ENCODE measurements at places on chromosomes 5 and 9.

DNA sequence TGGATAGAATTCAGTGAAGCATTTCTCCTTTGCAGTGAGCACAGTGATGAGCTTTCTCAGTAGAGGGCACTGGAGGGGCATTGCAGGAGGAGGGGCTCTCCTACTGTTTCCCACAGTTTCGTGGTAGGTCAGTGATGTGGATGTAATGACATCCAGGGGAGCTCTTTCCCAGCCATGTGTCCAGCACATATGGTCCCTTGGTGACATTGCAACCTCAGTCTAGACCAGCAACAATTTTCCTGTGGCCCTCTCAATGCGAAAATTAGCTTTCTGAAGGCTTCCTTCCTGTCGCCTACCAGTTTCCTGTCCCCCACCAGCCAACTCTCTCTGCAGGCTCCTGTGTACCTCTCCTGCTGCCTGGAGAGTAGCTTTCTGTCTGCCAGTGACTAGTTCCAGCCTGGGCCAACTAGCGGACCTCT is 6.9 kb upstream of the PDCL start:
- DNase-seq, result no peak

DNA sequence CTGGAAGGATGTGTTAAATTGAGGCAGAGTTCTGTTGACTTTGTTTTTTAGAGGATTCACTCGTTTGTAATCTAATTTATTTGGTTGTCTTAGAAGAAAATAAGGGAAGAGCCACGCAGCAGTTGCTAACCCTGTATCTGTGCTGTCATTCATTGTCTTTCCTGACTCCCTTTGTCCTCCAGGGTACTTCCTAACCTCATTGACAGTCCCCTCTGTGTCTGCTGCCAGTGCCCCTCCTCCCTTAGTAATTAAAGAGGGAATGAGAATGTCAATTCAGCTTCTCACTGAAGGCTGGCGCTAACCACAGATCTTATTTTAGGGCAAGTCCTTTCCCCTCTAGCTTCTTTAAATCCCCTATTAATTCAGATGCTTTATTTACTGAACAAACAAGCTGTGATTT is 84.0 kb downstream of the MAST4 start:
- DNase-seq, result no peak

DNA sequence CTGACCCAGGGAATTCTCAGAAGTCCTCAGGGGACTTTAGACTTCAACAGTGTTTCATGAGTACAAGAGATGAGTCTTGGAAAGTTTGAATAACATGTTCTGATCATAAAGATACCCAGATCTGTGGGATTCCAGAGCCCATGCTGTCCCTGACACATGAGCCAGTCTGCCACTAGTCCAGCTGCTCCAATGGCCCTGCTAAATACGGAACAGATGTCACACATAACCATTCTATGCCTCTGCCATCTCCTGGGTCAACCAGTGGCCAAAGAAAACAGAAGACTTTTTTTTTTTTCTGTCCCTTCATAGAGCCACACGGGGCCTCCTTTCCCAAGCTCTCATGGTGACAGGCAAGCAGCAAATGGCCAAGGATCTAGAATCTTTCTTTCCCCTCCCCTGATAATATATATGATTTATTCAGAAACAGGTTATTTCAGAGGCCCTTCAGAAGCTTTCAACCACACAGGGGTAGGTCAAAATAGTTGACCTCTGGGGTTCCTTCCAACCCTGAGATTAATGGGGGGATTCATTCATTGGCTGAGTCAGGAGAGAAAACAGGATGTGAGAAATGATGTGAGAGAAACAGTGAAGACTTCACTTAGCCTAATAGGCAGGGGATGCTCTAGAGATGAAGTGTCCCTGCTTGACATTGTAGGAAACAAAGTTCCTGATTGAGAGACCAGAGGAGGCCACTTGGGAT is 367.7 kb downstream of the CDK5RAP2 start:
- DNase-seq, result no peak

- no peak for DNase-seq
Observed at GRCh38 chr5:79827159-79827629, 137.6 kb downstream of the CMYA5 start.

DNA sequence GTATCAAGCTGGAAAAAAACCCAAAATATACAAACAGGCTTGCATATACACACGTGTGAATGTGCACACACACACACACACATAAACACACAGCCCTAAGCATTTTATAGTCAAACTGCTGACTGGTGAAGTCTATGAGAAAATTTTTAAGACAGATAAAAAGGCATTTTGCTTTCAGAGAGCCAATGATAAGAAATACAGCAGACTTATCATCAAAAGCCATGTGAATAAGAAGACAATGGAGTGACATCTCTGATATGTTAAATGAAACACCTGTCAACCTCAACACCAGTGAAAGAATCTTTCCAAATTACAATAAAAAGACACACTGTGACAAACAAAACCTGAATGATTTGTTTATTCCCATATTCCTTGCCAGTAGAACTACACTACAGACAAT is 233.3 kb downstream of the CDH9 start:
- no peak for DNase-seq

- DNase-seq, result no peak
Observed at GRCh38 chr9:114592356-114592755, 4.8 kb downstream of the ATP6V1G1 start.

GRCh38 chr9:68631811-68632210 is 73.2 kb upstream of the PIP5K1B start:
- no peak for DNase-seq

GRCh38 chr5:96147866-96148265 is 186.2 kb upstream of the ELL2 start:
- DNase-seq, result no peak

- no peak for DNase-seq
Observed at GRCh38 chr9:113724202-113724601, 151.9 kb upstream of the ZNF618 start.

DNA sequence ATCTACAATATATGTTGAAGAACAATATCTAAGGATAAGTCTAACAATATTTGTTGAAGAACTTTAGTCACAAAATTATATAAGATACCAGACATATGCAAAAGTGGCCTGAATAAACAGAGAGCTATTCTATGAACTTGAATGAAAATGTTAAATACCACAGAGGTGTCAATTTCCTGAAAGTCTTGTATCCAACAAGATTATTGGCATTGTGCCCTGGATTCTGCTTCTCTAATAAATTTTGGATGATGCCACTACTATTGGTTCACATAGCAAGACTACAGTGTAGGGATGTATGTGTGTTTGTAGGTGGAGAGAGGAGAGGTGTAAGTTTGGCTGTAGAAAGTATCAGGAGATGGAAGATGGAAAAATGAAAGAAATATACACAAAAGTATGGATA is 731.8 kb upstream of the RGMB start:
- DNase-seq, result no peak

- DNase-seq, result no peak
Observed at GRCh38 chr5:132019337-132019736, 7.9 kb upstream of the ACSL6 start.

DNA sequence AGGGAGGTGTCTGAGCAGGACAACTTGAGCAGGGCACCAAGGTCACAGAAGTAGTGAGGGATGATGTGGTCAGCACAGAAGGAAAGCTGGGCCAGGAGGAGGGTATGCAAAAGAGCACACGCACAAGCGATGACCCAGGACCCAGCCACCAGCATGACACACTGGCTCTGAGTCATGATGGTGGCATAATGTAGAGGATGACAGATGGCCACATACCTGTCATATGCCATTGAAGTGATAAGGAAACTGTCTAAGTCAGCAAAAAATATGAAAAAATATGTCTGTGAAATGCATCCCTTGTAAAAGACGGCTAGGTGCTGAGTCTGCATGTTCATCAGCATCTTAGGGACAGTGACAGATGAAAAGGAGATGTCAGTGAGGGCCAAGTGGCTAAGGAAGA is 380 bp downstream of the OR1J1 start:
- DNase-seq, result no peak

DNA sequence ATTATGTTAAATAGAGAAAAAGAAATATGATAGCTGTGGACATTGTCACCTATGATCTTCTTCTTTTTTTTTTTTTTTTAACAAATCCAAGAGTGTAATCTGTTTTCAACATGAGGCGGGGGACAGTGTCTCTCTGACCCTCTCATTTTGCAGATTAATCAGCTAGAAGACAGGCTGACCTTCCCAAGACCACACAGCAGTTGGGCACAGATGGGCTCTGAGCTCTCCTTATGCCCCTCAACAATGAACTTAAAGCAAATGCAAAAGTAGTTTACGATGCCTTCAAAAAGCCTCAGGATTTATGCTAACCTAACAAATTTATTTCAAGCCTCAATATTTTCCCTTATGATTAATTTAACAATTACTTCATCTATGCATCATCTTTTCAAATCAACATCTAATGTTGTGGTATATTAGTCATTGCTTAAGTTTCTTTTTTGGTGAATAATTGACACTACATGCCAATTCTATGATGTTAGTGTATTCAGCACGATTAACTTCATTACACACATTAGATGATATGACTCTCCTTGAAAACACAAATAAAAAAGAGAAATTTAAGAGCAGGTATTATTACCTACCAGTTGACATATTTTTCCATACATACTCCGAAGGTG is 7.4 kb downstream of the NFIL3 start:
- no peak for DNase-seq

- DNase-seq, result no peak
Observed at GRCh38 chr5:25095261-25095660, 450.5 kb upstream of the CDH10 start.

- no peak for DNase-seq
Observed at GRCh38 chr5:22223079-22223478, 630.1 kb downstream of the CDH12 start.

DNA sequence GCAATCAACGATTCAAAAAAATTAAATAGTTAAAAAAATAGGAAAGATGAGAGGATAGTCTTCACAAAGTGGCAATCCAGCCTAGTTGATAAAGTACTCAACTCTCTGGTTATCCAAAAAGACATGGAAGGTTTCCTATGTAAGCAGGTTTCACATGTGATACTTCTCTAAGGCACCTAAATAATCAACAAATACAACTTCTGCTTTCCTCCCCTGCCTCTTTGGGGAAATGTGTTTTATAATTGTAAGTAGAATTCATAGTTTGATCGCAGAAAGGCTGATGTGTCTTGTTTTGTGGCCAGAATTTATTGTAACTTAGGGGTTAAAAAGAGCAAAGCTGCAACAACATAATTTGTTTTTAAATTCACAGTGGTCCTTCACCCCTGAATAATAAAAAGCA is 855.5 kb upstream of the DMAC1 start:
- no peak for DNase-seq

DNA sequence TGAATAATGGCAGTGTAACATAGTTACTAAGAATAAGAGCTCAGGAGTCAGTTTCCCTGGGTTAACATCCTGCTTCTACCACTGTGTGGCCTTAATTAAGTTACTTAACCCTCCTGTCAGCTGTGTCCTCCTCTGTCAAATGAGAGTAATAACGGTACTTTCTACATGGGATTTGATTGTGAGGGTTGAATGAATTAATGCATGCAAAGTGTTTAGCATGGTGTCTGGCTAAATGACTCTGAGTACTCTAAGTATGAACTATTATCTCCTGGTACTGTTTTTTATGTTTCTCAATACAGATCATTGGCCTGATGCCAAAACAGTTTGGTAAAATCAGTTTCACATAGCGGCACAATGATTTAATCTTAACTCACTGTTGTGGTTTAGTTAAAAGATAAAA is 19.6 kb downstream of the ZNF131 start:
- no peak for DNase-seq

DNA sequence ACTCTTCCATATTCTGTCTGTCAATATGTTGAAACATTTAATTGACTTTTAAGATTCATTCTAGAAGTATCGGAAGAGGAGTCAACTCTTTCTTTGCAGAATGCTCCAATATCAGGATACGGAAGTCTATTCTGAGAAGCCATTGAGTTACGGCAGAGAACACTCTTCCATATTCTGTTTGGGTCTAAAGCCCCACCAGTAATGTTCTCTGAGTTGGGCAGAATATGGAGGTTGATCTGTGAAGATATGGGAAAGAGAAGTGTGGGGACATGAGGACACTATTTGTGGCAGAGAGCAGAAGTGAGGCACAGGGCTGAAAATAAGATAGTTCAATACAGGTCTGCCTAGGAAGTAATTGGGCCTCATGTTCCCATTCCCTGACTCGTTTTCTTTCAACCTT is 300.0 kb downstream of the DIRAS2 start:
- no peak for DNase-seq

DNA sequence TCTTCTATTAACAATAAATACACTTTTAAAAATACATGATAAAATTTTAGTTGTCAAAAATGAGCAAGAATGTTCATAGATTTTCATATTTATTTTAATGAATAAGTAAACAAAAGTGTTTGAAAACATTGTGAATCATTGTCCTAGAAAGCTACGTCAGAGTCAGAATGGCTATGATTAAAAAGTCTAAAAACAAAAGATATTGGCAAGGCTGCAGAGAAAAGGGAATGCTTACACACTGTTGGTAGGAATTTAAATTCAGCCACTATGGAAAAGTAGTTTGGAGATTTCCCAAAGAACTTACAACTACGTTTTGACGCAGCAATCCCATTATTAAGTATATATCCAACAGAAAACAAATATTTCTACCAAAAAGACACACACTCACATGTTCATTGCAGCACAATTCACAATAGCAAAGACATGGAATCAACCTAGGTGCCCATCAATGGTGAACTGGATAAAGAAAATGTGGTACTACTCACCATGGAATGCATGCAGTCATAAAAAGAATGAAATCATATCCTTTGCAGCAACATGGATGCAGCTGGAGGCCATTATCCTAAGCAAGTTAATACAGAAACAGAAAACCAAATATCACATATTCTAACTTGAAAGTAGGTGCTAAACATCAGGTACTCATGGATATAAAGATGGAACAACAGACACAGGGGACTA is 49.2 kb upstream of the FBXL17 start:
- DNase-seq, result no peak

DNA sequence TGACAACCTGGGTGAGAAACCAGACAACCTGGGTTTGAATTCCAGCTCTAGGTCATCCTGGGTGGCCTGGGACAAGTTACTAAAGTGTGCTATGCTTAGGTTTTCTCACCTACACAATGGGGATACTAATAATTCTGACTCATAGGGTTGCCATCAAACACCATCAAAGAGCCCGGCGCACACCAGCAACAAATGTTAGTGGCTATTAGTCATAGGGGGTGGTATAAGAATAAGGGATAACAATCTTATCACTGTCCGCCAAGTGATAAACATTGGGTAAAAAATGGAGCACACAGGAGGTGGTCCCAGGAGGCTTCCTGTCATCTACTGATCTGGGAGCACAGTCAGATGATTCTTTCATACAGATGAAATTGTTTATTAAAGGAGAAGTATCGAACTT is 61.4 kb upstream of the AFAP1L1 start:
- DNase-seq, result no peak

DNA sequence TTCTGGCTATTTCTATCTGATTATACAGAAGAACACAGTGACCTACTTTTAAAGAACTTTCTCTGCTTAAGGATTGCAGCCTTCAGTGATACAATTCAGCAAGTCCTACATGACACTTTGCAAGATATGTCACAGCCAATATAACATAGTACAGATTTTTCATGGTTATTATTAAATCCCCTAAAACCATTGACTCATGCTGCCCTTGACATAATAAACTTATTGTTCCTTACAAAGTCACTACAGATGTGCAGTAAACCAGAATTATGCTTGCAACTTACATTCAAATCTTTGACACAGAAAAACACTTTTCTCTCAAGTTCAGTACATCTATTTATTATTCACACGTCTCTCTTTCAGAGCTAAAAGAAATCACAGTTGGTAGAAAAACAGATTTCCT is 1136.3 kb upstream of the ACO1 start:
- DNase-seq, result no peak

GRCh38 chr9:116873937-116874914 is 187.1 kb downstream of the TRIM32 start:
- DNase-seq, result no peak

GRCh38 chr5:81359881-81360280 is 34.1 kb downstream of the ACOT12 start:
- no peak for DNase-seq

Data from liver (tissue), 10 donors.